Uterus (tissue), 4 donors: ENCODE measurements at places on chromosomes 1 and 21.

- DNase-seq, result no peak
These were observed 1.5 kb downstream of the SIM2 start for GRCh38 chr21:36700295-36700970.

GRCh38 chr1:199447906-199448305 is 579.6 kb upstream of the NR5A2 start:
- no peak for DNase-seq

DNA sequence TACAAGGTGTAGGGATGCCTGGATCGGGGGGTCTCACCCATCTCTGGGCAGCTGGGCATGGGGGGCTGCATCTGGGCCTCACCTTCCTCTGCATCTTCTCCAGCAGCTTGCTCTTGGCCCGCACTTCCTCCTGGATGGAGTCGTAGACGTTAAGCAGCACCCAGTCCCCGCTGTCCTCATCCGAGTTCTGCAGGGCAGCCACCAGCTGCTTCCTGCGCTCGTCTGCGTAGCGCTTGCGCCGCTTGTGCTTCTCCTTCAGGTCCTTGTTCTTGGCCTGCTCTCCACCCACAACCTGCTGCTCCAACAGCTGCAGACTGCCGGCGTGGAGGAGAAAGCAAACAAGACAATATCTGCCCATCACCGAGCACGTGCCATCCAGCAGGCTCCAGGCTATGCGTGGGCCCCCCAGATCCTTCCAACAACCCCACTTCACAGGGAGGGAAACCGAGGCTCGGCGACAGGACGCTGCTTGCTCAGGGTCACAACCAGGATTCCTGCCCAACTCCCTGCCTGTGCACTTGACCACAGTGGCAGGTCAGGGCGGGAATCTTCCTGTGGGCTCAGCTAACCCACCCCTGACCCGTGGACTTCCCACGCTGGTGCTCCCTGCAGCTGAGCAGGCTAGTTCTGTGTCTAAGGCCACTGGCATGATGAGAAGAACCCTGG is 21.5 kb upstream of the DDOST start:
- no peak for DNase-seq

GRCh38 chr1:239112101-239112935 is 274.1 kb upstream of the CHRM3 start:
- DNase-seq, result no peak
